ENCODE measurements at places on chromosomes 2 and 18.

DNA sequence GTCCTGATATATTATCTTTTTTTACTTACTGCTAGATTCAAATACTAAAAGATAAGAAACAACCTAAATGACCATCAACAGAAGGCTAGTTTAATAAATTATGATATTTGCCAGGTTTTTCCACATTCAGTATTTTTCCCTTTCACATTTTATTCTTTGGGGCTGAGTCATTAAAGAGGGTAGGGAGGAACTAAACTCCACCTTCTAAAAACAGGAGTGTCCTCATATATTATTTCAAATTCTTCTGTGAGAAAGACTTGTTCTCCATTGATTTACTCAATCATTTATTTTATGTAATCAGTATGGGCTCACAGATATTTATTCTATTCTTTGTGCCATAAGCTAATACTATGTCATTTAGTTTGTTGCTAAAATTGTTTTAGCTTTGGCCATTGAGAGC is 9.0 kb downstream of the HDHD2 start:
- DNase-seq, result no peak

DNA sequence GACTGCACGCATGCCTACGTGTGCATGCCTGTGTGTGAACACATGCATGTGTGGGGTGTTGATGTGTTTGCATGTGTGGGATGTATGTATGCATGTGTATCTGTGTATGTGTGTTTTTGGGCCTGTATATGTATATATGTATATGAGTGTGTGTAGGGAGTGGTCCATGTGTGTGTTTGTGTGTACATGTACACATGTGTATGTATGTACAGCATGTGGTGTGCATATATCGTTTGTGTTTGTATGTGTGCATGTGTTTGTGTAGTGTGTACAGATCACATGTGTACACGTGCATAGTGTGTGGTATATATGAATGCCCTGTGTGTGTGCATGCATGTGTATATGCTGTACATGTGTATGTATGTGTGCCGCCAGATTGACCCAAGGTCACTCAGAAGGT is 54.2 kb upstream of the ASB18 start:
- DNase-seq, result no peak

GRCh38 chr2:10668402-10669012 is 21.3 kb downstream of the NOL10 start:
- no peak for DNase-seq

GRCh38 chr2:45882707-45883602 is 231.5 kb downstream of the PRKCE start:
- no peak for DNase-seq

- DNase-seq, result no peak
Observed at GRCh38 chr2:237879058-237879430, 19.6 kb downstream of the RAMP1 start.

DNA sequence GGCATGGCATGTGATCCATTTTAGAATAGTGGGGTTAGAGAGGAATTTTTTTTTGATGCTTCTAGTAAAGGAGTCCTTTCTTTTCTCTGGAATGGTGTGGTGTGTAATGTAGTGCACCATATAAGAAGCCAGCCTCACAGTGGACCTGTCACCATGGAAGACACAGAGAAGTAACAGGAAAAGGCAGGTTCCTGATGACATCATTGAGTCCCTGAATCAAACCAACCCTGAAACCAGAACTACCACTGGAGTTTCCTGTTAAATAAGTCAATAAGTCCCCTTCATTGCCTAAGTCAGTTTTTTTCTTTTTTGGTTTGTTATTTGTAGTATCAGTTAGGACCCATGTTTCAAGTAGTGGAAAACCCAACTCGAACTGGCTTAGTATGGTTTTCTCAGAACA is 11.9 kb downstream of the ADCYAP1 start:
- no peak for DNase-seq

- DNase-seq, result no peak
Observed at GRCh38 chr2:6556755-6557154, 309.0 kb downstream of the CMPK2 start.

DNA sequence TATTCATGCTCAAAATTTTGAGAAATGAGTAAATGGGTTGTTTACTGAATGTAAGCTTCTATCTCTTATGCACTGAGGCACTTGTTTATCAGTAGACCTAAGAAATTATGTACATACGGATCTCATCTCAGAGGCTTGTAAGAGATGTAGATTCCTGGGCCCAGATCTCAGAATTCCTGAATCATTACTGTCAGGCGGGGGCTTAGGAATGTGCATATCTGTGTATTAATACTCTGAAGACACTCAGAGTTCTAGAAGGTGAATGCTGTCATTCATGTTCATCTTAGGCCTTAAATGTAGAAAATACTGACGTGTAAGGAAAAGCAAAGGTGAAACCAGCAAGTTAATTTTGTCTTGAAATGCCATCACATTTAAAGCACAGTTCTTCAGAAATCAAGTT is 169.6 kb downstream of the FMNL2 start:
- DNase-seq, result no peak

DNA sequence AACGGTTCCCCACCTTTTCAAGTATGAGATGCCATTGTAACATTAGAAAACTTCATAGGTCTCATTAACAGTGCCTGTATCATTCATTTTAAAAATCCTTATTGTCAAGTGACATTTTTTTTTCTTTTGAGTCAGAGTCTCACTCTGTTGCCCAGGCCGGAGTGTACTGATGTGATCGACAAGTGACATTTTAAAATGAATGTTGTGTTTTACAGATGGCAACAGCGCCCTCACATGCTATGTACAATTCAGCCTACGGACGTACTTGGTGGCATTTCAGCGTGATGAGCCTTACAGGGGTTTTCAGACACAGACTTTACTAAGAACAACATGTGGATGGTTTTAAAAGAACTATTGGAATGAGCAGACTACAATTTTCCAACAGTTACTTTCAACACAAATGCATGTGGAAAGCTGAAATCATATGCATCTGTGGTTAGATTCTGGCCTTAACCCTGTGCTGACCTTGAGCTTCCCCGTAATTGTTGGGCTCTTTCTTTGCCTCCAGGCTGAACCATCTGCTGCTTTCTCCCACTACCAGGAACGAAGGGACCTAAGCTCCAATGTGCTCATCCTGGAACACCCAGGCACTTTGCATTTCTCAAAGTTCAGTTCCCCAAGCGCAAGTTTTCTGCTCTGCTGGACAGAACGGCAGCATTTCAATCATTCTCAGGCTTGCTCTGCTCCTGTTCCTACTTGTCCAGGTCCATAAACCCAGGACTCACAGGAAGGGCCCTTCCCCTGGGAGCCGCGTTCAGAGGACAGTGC is 119.9 kb upstream of the NDUFV2 start:
- no peak for DNase-seq

GRCh38 chr2:100451092-100451491 is 19.2 kb upstream of the NMS start:
- no peak for DNase-seq

- no peak for DNase-seq
Observed at GRCh38 chr2:85468704-85469349, 50.3 kb downstream of the SH2D6 start.

GRCh38 chr2:8546612-8547283 is 135.1 kb upstream of the ID2 start:
- no peak for DNase-seq

All from T-helper 9 cell (primary cell).